ENCODE measurements at places on chromosomes 11 and 22. TPM values are rescaled to one million over a fixed set of nuclear protein-coding genes. Genes with fewer than 3 reads are reported as not detected.

GRCh38 chr11:64831411-64831891, 13.0 kb downstream of the CDC42BPG start:
- no peak for DNase-seq

GRCh38 chr11:44862558-44863101, 88.1 kb downstream of the TP53I11 start:
- no peak for DNase-seq

DNA sequence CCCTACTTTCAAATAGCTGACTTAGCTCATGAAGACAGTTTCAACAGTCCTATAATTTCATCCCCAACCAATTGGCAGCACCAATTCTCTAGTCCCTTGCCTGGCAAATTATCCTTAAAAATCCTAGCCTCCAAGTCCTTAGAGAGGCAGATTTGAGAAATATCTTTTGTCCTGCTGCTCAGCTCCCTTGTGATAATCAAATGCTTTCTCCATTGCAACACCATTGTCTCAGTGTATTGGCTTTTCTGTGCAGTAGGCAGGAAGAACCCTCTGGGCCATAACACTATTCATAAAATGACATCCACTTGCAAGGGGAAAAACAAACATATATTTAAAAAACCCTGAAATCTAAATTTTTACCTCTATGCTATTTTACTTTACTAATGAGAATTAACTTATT, 89.6 kb downstream of the AASDHPPT start:
- no peak for DNase-seq

DNA sequence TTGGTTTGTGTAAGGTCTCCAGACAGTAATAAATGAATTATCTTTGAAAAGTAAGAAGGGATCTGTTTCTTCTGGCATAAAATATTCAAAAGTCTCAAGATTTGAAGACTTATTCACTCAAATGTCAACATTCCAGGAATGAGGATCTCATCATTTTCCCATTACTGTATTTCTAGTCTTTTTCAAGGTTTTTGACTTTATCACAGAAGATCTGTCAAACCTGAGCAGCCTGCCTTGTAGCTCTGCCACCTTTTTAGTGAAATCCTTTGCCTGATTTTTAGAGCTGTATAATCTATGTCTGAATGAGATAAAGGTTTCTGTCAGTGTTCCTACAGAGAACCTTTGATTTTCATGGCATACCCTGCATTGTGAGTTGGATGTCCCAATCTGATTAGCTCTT, 4.0 kb downstream of the OR51F2 start:
- no peak for DNase-seq

DNA sequence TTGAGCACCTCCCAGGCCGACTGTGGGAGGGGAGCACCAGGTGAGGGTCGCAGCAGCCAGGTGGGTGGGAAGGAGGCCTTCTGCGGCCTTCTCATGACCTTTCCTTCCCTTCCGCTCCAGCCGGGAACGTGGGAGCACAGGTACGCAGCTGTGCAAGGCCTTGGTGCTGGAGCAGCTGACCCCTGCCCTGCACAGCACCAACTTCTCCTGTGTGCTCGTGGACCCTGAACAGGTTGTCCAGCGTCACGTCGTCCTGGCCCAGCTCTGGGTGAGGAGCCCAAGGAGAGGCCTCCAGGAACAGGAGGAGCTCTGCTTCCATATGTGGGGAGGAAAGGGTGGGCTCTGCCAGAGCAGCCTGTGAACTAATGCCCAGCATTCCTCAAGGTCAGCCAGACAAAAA, 2.6 kb downstream of the IL18BP start:
- no peak for DNase-seq

GRCh38 chr22:32557444-32557843, 82.8 kb downstream of the FBXO7 start:
- no peak for DNase-seq

DNA sequence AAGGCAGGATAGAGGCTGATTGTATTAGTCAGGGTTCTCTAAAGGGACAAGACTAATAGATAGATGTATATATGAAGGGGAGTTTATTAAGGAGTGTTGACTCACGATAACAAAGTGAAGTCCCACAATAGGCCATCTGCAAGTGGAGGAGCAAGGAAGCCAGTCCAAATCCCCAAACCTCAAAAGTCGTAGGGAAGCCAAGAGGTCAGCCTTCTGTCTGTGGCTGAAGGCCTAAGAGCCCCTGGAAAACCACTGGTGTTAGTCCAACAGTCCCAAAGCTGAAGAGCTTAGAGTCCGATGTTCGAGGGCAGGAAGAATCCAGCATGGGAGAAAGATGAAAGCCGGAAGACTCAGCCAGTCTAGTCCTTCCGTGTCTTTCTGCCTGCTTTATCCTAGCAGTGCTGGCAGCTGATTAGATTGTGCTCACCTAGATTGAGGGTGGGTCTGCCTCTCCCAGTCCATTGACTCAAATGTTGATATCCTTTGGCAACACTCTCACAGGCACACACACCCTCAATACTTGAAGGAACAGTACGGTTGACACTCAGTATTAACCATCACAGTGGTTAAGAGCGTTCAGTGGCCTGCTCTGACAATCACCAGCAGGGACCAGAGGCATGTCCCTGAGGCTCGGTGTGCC, 135.6 kb downstream of the CSNK2A3 start:
- DNase-seq: no peak

GRCh38 chr11:1148752-1149180, 9.0 kb upstream of the MUC5AC start:
- no peak for DNase-seq

The JAML gene
- total RNA-seq: 387 TPM

The MMP13 gene
- total RNA-seq: not detected

The TSPAN32 gene
- 6.6 TPM for total RNA-seq

The CEND1 gene
- 2.6 TPM for total RNA-seq

The C22orf39 gene
- 27.7 TPM for total RNA-seq

The OR52L1 gene
- not detected for total RNA-seq

The TCF20 gene
- total RNA-seq: 68.2 TPM

Data from CD8-positive, alpha-beta memory T cell (primary cell).